Urothelium cell line (cell line): ENCODE measurements at places on chromosomes 12 and 14.

- DNase-seq: no peak
Measured at GRCh38 chr14:66056926-66057552, 429.1 kb upstream of the CCDC196 start.

- no peak for DNase-seq
Measured at GRCh38 chr12:4984971-4985370, 58.7 kb upstream of the KCNA5 start.

DNA sequence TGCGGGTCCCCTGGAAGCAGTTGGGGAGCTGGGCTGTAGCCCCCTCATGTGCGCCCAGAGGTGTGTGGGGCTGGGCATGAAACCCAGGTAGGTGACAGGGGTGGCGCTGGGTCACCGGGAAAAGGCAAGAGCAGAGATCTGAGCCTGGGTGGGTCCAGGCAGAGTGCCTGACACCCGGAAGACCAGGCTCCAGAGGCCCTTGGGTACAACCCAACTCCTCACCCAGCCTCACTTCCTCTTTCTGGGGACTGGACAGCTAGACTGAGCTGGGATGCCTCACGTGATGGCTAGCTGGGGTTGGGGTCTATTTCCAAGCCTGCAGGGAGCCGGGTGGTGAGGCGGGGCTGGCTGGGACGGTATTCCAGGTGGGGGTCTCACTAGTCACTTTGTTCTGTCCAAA, 16.3 kb upstream of the CYP46A1 start:
- DNase-seq: no peak

GRCh38 chr14:31206536-31207286, 882 bp downstream of the HECTD1 start:
- peak; percentile 29 for DNase-seq

GRCh38 chr12:130768120-130768519, 52.0 kb upstream of the RIMBP2 start:
- DNase-seq: no peak

- DNase-seq: no peak
Measured at GRCh38 chr14:64722842-64723447, 18.7 kb downstream of the PLEKHG3 start.

DNA sequence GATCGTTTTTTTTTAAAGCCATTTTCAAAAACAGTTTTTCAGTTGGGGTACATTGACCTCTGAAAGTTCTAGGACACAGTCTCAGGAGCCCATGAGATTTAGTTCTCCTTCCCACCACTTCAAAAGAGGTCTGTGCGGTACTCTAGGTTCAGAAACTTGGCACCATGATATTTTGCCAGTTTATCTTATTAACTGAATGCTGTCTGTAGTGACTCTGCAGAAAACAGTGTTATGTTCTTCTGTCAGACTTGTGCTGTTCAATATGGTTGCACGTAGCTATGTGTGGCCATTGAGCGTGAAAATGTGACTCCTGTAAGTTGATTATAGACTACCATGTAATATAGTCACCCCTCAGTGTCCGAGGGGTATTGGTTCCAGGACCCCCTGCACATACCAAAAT, 35.9 kb downstream of the CRADD start:
- no peak for DNase-seq

DNA sequence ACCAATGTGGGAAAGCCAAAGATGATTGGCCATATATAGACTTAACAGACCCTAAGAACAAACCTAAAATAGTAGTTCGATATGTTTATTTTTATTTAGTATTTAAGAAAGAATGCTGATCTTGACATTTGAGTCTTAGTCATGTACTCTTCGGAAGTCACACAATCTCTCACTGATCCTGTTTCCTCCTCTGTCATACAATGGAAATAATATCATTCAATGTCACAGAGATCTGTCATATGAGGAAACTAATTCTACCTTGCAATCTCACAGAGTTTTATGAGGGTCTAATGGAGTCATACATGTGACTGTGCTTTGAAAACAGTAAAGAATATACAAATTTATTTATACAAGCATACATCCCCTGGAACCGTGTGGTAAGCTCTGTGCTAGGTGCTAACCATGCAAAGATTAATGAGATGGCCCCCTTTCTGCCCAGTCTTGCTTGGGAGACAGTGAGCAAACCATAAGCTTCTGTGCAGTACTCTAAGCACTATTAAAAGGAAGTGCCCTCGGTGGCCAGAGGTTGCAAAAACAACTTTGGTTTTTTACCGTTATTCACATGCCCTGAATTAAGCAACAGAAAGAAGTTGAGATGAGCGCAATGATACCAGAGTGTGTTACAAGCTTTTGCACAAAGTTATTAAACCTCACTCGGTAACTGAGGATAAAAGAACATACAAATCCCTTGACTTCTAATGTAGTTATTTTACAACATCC, 1.7 kb upstream of the LIN7A start:
- no peak for DNase-seq

DNA sequence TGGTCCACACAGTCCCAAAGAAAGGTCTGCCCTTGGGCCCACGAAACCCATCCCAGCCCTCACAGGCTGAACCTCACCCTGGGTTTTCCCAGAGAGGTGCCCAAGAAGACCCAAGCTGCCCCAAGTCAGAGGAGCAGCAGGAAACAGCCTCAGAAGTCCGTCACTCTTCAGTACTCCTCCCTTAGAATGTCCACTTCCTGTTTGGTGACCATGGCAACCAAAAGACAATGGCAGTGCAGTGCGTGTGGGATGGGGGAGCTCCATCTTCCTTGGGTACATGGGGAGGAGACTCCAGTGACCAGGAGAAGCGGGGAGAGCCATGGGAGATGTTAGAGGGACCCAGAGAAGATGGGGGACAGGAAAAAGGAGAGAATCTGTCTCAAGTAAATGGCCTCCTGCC, 11.3 kb downstream of the SELPLG start:
- no peak for DNase-seq

GRCh38 chr14:95039993-95040348, 117.4 kb downstream of the DICER1 start:
- DNase-seq: no peak

DNA sequence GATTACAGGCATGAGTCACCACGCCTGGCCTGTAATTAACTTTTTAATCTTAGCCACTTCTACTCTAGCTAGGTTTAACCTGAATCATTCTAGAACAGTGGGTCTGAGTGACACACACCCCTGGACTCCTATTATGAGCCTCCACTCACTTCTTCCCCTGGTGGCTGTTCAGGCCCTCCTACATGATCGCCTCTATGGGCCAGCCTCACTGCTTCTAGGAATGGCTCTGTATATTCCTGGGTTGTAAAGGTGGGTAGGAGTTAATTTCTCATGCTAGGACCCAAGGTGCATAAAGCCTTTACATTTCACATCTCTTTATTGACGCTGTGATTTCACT, 8.0 kb upstream of the RNU6-8 start:
- DNase-seq: no peak

DNA sequence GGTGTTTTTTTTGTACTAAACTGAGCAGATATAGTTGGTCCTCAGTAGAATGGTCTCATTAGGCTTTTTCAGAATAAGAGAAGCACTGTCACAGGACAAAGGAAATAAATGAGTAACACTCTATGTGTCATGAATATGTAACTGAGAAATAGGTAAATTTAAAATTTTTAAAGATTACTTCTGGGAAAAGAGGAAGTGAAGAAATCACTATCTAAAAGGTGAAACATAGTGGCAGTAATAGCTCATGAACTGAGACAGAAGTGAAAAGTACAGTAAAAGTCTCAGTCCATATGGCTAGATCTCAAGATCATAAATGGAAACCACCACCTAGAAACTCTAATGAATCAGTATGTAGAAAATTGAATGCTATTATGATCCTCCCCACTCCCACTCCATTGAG, 89.3 kb upstream of the TTC7B start:
- no peak for DNase-seq

DNA sequence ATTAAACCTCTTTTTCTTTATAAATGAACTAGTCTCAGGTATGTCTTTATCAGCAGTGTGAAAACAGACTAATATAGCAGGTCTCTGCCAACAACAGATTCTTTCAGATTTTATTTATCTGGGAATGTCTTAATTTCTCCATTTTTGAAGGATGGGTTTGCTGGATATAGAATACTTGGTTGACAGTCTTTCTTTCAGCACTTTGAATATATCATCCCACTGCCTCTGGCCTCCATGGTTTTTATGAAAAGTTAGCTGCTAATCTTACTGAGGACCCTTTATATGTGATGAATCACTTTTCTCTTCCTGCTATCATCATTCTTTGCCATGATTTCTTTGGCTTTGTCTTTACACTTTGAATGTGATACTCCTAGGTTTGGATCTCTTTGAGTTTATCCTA, 148.0 kb downstream of the ANO6 start:
- DNase-seq: no peak

- no peak for DNase-seq
Measured at GRCh38 chr12:120136093-120136770, 19.7 kb upstream of the RAB35 start.

DNA sequence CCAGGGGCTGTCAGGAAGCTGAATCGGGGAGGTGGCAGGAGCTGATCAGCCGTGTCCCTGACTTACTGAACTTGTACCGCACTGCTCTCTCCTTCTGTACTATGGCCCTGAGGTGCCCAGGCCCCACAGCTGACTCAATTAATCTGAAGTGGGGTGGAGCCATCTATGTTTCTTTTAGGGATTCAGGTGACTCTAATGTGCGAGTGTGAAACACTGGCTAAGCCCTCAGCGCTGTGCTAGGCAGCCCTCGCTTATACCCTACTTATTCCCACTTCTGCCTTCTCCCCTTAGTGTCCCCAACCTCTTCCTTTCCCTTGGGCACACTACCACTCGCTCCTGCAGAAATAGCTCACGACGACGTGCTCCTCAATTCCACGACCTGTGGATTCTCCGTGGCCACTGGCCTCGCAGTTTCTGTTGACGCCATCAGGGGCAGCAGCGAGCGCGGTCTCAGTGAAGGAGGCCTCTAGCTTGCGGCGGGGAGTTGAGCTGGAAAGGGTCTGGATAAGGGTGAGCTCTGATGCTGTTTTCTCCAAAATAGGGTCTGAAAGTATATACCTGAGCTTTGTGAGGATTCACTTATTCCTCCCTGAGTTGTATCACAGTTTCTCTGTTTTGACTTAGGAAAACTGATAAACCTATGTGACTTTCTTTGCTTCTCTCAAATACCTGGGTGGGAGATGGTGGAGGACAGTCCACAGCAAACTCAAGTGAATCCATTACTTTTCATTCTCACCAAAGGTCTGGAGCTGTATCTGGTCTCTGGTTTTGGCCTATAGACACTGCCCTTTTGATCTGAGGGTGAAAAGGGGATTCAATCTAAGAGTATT, 167.6 kb downstream of the SLC41A2 start:
- peak; percentile 10 for DNase-seq

DNA sequence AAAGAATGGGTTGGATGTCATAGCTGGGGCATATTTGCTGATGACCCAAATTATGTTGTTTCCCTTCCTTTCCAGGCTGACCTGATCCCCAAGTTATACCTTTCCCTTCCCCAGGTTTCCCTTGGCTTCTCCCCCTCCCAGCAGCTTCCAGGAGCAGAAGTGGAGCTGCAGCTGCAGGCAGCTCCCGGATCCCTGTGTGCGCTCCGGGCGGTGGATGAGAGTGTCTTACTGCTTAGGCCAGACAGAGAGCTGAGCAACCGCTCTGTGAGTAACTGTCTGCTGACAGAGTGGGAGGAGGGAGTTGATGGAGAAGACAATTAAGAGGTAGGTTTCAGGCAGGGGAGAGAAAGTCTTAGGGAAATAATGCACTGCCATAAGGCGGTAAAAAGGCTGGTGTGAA, 25.0 kb downstream of the A2ML1 start:
- no peak for DNase-seq

DNA sequence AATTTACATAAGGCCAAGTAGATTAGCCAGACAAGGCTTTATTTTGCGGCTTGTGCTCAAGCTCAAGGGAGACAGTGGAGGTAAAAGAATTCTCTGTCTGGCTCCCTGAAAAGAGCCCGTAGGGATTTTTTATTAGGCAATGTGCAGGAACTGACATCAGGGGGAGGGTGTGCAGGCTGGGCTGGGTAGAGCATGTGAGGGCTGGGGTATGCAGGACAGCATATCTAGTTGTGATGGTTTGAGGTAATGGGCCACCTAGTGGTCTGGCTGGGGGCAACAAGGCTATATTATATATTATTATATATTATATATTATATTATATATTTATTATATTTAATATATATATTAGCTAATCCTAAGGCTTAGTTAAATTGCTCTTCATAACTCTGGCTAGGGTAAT, 102.1 kb downstream of the TMEM117 start:
- peak; percentile 15 for DNase-seq

DNA sequence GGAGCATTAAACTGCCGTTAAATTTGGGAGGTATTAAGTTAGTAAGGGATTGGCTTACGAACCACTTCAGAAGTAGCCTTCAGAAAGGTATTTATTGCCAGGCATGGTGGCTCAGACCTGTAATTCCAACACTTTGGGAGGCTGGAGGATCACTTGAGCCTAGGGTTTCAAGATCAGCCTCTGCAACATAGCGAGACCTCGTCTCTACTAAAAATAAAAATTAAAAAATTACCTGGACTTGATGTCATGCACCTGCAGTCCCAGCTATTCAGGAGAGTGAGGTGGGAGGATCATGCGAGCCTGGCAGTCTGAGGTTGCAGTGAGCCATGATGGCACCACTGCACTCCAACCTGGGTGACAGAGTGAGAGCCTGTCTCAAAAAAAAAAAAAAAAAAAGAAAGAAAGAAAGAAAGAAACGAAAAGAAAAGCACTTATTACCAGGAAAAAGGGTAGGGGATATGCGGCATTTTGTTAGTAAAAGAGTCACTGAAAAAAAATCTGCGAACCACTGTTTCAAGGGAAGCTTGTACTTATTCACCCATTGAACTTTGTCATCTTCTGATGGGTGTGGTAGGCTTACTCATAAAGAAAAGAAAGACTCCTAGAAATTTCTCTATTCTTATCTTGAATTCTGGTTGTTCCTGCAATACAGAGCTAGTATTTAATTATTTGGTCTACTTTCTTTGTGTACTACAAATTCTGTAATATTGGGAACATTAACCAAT, 33.6 kb upstream of the PLEKHA5 start:
- DNase-seq: no peak
